Gastrocnemius medialis (tissue), 4 donors: ENCODE measurements at places on chromosomes 1 and 21. TPM values are rescaled to one million over a fixed set of nuclear protein-coding genes. Genes with fewer than 3 reads are reported as not detected.

The MFN2 gene
- 282 TPM for total RNA-seq

The PRELP gene
- total RNA-seq: 15.2 TPM

The TBX19 gene
- total RNA-seq: 0.53 TPM

The GTF2B gene
- 25.7 TPM for total RNA-seq

The CLDN17 gene
- total RNA-seq: not detected

The MEX3A gene
- total RNA-seq: not detected

The PTPN7 gene
- total RNA-seq: 0.76 TPM

The MMP23B gene
- 0.62 TPM for total RNA-seq

The PSMA5 gene
- total RNA-seq: 79.9 TPM

GRCh38 chr1:182303778-182304177, 87.8 kb downstream of the GLUL start:
- no peaks in the 10 kb centered on the region for H3K36me3 ChIP-seq
- no peaks in the 10 kb centered on the region for H3K27me3 ChIP-seq
- DNase-seq: no peak
- no peak overlapping the region for H3K4me3 ChIP-seq

- H3K27ac ChIP-seq: no peak overlapping the region
- DNase-seq: no peak
- H3K4me3 ChIP-seq: no peak overlapping the region
- no peaks in the 10 kb centered on the region for H3K4me1 ChIP-seq
- H3K27me3 ChIP-seq: no peaks in the 10 kb centered on the region
These were observed 4.5 kb upstream of the ERVH48-1 start for GRCh38 chr21:42929969-42930368.

DNA sequence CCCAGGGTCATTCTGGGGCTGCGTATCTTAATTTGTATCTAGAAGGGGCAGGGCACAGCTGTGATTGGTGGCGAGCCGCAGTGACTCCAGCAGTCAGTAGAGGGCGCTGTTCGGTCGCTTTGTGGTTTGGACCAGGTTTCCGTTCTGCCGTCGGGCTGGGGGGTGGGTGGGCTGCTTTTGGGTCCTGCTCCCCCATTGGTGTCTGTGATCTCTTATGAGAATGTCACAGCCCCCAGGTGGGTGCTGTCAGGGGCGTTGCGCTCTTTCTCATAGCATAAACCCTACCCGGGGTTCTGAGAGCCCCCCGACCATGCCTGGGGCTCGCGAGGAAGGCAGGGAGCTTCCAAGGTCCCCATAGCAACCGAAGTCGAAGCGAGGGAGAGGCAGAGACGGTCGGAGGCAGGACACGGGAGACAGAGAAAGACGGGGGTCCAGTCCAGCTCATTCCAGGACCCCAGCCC, 5.4 kb downstream of the TFF3 start:
- no peak overlapping the region for H3K4me3 ChIP-seq
- H3K4me1 ChIP-seq: no peaks in the 10 kb centered on the region
- no peaks in the 10 kb centered on the region for H3K36me3 ChIP-seq
- no peak for DNase-seq

DNA sequence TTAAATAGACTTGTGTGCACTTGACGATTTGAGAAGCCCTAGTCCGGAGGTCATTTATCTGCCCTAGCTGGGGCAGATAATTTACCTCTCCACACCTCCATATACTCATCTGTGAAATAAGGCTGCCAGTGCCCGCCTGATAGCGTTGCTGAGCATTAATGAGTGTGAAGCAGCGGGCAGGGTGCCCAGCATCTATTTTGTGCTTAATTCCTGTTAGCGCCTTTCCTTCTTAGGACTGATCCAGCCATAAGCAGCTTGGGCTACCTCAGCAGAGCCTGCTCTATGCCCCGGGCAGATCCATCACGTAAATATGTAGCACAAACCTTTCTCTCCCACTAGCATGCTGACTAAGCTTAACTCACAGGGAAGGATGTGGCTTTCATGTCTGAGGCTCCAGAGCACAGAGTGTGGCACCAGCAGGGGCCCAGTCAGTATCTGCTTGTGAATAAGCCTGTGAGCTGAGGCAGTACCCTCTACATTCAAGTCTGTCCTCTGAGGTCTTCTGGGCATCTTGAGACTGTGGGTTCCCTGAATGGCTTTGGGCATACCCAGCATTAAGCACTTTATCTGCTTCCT, 21.5 kb upstream of the RNF187 start:
- H3K36me3 ChIP-seq: no peaks in the 10 kb centered on the region
- peaks cover 98% of the 10 kb centered on the region for H3K27me3 ChIP-seq
- H3K27ac ChIP-seq: no peak overlapping the region
- DNase-seq: no peak
- no peak overlapping the region for H3K4me3 ChIP-seq

- H3K4me1 ChIP-seq: peaks cover 9% of the 10 kb centered on the region
- DNase-seq: peak; percentile 32
- no peaks in the 10 kb centered on the region for H3K36me3 ChIP-seq
- H3K4me3 ChIP-seq: no peak overlapping the region
These were observed 7.5 kb upstream of the ZNF648 start for GRCh38 chr1:182069028-182069466.

- H3K36me3 ChIP-seq: peaks cover 33% of the 10 kb centered on the region
- no peak overlapping the region for H3K4me3 ChIP-seq
- peaks cover 85% of the 10 kb centered on the region for H3K4me1 ChIP-seq
- no peaks in the 10 kb centered on the region for H3K27me3 ChIP-seq
These were observed 34.3 kb upstream of the PPP1R15B start for GRCh38 chr1:204445860-204446412.

- no peaks in the 10 kb centered on the region for H3K36me3 ChIP-seq
- H3K4me3 ChIP-seq: no peak overlapping the region
- peaks cover 4% of the 10 kb centered on the region for H3K4me1 ChIP-seq
- H3K27ac ChIP-seq: no peak overlapping the region
- no peaks in the 10 kb centered on the region for H3K27me3 ChIP-seq
- DNase-seq: peak; percentile 16
These were observed 126.5 kb downstream of the ADSS2 start for GRCh38 chr1:244325056-244325758.

DNA sequence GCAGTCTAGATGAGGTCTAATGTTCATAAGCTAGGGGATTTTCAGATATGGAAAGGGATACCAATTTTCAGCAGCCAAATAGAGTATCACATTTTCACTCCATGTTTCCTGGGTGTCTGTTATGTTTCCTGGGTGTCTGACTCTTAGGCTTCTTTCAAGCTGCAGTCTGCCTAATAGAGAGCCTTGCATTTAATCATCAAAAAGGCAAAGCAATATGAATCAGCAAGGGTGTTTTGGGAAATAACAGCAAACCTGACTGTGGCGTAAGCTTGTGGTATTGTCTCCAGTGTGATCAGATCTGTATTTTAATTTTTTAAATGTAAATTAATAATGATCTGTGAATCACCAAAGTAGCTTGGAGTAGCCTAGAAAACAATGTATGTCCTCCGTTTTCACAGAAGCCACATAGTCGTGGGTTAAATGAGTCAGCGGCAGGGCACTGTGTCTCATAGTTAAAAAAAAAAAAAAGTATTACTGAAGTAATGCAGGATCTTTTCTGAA, 10.4 kb downstream of the LGALS8 start:
- no peaks in the 10 kb centered on the region for H3K27me3 ChIP-seq
- H3K4me1 ChIP-seq: no peaks in the 10 kb centered on the region
- no peak overlapping the region for H3K27ac ChIP-seq
- DNase-seq: no peak
- H3K36me3 ChIP-seq: no peaks in the 10 kb centered on the region
- H3K4me3 ChIP-seq: no peak overlapping the region

GRCh38 chr1:58469476-58469875, 77.0 kb downstream of the OMA1 start:
- no peak for DNase-seq
- no peaks in the 10 kb centered on the region for H3K36me3 ChIP-seq
- H3K27ac ChIP-seq: no peak overlapping the region
- no peaks in the 10 kb centered on the region for H3K27me3 ChIP-seq
- no peak overlapping the region for H3K4me3 ChIP-seq

- H3K27ac ChIP-seq: no peak overlapping the region
- no peaks in the 10 kb centered on the region for H3K4me1 ChIP-seq
- DNase-seq: no peak
- H3K36me3 ChIP-seq: no peaks in the 10 kb centered on the region
- H3K27me3 ChIP-seq: no peaks in the 10 kb centered on the region
These were observed 46.9 kb upstream of the PRRC2C start for GRCh38 chr1:171438441-171438840.
